KG1 (cell line): ENCODE measurements at places on chromosomes 4 and X.

GRCh38 chr4:48138936-48139335 lies 4.9 kb upstream of the TXK start:
- DNase-seq, result no peak

GRCh38 chr4:57168982-57169381 lies 58.8 kb upstream of the IGFBP7 start:
- DNase-seq, result no peak

DNA sequence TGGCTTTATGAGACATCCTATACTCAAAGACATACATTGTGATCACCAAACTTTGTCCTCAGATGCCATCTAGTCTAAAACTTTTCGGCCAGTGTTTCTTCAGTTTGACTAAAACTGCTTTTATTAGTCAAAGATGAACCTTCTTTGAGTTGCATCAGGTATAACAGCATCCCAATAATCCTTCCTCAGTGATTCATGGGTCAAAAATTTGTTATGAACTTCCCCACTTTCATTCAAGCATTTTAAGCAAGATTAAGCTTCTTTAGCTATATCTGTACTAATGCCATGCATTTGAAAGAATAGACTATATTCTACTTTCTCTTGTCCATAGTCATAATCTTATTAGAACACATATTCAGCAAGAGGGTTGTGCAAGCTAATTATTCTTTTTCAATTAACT lies 1070.4 kb upstream of the ADGRL3 start:
- no peak for DNase-seq

- no peak for DNase-seq
Measured at GRCh38 chr4:41388080-41388479, 131.4 kb downstream of the UCHL1 start.

- no peak for DNase-seq
Measured at GRCh38 chrX:103932133-103932532, 30.3 kb upstream of the TMSB15B start.
